ENCODE measurements at places on chromosomes 6 and 20.

GRCh38 chr20:46704714-46705377, 4.6 kb upstream of the SLC2A10 start:
- DNase-seq: no peak

DNA sequence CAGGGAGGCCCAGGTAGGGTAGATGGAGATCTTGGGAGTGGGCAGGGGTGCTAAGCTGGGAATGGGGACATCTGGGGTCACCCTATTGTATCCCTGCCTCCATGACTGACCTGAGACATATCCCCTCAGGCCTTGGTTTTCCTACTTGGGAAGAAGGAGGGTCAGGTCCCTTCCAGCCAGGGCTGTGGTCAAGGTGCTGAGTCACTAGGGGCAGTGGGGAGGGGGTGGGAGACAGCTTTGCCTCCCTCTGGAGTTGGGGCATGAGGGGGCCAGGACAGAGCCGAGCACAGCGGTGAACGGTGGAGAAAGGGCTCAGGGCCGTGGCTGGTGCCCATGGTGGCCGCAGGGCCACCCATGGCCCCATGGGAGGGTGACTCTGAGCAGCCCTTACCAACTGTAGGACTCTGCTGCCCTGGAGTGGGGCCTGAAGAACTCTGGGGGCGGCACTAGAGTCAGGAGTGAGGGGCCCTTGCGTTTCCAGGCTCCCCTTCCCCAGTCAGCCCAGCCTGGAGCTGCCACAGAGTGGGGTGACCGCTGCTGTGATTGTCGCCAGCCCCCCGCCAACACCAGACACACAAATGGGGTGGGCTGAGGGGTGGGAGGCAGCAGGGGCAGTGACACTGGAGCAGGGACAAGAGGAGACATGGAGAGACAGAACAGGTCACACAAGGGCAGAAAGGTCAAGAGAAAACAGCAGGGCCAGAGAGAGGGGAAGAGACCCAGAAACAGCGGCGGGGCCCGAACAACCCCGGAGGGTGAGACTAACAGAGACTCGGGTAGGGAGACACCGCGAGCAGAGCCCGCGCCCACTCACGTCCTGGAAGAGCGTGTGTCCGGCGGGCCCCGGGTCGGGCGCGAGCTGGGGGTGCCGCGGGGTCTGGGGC, 576 bp downstream of the NECAB3 start:
- no peak for DNase-seq

DNA sequence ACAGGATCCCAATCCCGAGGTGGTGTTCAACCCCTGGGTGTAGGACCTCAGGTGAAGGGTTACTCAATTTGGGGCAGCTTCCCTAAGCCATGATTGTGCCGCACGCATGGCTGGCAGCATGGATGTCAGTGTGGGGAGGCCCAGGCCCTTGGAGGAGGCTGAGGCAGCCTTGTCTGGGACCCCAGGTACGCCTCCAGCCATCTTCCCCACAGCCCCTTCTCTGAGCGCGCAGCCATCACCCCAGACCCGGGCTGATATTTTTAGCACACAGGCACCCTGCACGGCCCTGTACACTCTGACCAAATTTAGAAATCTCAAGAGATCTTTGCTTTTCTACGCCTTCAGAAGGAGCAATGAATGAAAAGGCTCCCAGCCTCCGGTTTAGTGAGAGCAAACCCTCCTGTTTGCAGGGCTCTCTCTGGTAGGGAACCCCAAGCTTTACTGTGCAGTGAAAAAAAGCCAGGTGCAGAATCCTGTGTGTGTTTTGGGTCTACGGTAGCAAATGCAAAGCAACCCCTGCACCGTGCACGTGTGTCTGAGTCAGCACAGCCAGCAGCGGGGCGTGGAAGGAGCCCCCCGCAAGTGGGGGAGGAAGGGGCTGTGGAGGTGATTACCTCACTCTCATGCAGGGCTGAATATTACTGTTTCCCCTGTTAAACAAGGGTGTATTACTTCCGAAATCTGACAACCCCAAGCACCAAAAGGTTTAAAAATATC, 44.3 kb downstream of the CTCFL start:
- DNase-seq: no peak

- DNase-seq: no peak
Measured at GRCh38 chr6:47733879-47734558, 35.6 kb downstream of the ADGRF4 start.

DNA sequence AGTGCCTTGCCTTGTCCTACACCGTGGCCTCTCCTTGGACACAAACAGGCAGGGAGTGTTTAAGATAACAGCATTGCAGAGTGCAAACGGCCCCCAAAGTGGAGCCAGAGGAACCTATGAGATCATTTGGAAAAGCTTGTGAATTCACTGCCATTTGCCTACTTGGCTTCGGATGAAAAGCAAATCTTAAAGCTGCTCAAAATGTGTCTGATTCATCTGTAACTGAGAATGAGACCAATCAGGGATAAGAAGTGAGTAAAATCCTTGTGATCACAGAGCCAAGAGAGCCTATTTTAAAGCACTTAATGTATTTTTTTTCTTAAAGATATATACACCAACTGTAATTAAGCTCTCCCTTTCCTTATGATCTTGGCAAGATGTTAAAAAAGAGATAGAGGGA, 65.7 kb upstream of the BACH2 start:
- peak; percentile 7 for DNase-seq

- DNase-seq: no peak
Measured at GRCh38 chr6:154709621-154710020, 23.6 kb upstream of the SCAF8 start.

DNA sequence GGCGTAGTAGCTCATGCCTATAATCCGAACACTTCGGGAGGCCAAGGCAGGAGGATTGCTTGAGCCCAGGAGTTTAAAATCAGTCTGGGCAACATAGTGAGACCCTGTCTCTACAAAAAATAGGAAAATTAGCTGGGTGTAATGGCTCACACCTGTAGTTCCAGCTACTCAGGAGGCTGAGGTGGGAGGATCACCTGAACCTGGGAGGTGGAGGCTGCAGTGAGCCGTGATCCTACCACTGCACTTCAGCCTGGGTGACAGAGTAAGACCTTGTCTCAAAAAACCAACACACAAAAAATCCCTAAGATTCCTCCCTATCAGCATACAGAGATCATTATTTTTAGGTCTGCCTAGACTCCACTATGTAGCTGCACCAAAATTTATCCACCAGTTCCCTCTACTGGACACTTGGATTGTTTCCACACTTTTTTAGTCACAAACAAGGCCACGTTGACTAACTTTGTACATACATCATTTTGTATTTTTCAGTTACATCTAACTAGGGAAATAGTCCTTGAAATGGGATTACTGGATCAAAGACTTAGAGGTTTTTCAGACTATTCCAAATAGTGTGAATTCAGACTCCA, 3.6 kb upstream of the PHF1 start:
- no peak for DNase-seq

DNA sequence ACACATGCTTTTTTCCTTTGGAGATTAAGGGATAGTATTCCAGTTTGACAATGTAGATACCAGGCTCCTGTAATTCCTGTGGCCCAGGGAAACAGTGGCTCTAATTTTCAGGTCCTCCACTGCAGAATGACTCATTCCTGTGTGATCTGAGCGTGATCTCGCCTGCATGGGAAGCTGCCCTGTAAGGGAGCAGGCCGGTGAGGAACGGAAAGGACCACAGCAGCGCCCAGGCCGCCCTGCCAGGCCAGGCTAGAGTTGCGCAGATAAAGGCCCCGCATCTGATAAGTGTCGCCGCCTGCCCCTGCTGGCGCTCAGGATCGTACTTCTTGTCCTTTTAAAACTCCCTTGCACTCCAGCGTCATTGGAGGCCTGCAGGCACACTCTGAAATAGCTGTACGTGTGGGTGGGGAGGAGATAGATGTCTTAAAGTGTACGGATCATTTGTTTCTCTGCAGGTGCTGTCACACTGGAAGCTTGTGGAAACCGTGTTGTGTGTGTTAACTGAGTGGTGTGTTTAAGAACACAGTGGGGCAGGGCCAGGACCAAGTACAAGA, 60.7 kb downstream of the SYNJ2 start:
- DNase-seq: peak; percentile 93

All from brain microvascular endothelial cell (primary cell).